CD4-positive, alpha-beta T cell treated with Interleukin-2 at 100 ng/mL for 4 hours (primary cell): ENCODE measurements at places on chromosomes 11 and 22.

DNA sequence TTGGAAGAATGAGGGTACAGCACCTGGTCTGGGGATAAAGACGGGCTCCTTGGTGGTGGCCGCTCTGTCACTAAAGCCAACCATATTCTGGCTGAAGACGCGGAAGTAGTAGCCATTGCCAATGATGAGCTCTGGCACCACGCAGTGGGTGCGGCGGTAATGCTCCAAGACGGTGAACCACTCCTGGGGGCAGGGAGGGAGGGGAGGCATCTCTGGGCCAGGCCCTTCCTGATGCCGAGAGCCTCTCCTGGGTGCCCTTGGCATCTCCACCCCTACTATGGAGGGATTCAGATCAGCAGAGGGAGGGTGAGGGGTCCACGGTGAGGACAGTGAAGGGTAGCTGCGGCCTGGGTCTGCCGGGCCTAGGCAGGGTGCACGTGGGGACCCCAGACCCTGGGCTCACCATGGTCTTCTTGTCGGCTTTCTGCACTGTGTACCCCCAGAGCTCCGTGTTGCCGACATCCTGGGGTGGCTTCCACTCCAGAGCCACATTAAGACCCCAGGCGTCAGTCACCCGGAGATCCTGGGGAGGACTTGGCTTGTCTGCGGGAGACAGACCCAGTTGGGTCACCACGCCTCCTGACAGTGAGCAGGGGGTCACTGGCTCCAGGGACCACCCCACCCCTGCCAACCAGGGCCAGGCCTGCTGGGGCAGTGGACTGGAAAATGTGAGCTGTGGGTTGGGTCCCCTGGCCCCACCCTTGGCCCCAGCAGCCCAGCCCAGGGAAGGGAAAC lies 19.5 kb downstream of the MYBPC3 start:
- DNase-seq, result no peak

DNA sequence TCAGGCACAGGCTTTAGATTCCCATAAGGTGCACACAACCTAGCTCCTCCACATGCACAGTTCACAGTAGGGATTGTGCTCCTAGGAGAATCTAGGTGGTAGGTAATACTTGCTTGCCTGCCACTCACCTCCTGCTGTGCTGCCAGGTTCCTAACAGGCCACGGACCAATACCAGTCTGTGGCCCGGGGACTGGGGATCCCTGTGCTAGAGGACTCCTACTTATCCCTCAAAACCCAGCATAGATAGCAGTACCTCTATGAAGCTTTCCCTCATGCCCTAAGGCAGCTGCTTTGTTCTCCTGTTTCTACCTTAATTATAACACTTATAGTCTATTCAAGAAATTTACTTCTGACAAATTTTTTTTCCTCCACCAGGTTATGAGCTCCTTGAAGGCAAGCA lies 36.7 kb downstream of the ARHGAP20 start:
- no peak for DNase-seq

DNA sequence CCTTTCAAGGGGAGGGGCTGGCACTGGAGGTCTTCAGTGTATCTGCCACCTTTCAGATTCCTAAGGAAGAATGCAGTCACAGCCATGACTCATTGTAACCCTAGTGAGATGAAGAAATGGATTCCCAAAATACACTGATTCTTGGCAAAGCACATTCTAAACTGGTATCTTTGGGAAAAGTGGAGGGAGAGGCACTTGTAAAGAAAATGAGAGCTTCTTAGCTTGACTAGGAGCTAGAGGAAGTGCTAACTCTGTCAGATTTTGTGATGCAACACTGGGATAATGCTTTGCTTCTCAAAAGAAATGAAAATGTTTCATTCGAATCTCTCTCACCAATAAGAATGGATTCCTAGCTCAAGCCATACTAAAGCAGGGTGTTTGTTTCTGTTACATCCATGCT lies 14.3 kb downstream of the NRIP3 start:
- no peak for DNase-seq

- no peak for DNase-seq
These were observed 36.0 kb upstream of the LDLRAD3 start for GRCh38 chr11:35907648-35908431.

DNA sequence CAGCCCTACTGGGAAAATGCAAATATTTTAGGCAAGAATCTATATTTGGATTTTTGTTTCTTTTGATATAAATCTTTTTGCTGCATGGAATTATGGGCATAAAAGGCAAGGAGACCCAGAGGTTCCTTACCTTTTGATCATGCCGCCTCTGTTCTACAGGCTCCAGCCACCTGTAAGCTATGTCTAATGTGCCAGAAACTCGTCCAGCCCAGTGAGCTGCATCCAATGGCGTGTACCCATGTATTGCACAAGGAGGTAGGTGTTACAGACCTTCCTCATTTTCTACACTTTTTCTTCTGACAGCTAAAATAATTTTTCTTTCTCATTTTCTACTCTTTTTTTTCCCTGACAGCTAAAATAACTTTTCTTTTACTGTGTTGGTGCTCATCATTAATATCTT lies 8.2 kb upstream of the BACE1-AS start:
- DNase-seq, result no peak

- DNase-seq, result no peak
These were observed 675 bp upstream of the OR5AN1 start for GRCh38 chr11:59358020-59358419.

- DNase-seq, result no peak
These were observed 33.2 kb downstream of the C11orf96 start for GRCh38 chr11:43975629-43976028.

DNA sequence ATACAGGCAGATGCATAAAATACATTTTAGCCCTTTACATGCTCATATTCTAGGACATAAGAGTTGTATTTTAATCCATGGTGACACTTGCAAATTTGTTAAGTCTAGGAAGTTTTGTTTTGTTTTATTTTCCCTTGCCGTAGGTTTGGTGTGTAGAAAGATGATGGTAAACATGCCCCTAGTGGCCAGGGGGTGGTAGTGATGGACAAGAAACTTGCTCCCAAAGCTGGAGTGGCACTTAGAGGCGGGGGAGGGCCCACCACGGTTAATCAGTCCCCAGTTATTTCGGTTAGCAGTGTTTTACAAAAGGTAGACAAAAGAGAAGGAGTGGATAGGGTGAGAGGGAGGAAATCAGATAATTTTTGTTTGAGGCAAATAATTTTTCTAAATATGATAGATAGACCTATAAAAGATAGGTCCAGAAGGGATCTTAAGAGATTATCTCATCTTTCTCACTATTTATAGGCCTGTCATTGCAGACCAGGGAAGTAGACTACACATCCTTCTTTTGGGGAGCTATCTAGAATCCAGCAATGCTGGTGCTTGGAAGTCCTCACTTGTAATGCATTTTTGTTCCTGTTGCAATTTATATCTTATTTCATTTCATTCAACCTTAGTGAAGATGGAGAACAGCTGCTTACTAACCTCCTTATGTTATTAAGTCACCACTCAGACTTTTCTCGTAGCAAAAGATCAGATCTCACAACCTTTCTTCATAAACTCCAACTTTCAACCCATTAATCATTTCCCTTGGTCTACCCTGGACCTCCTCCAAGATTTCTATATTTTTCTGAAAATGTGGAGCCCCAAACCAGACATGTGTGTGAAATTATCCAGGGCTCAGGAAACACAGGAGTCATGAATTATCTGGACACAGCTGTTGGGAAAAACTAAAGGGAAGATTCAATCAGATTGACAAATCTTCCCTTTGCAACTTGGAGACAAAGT lies 5.9 kb upstream of the BDNF start:
- DNase-seq, result no peak

GRCh38 chr11:30451167-30451566 lies 128.3 kb downstream of the ARL14EP start:
- DNase-seq, result no peak

DNA sequence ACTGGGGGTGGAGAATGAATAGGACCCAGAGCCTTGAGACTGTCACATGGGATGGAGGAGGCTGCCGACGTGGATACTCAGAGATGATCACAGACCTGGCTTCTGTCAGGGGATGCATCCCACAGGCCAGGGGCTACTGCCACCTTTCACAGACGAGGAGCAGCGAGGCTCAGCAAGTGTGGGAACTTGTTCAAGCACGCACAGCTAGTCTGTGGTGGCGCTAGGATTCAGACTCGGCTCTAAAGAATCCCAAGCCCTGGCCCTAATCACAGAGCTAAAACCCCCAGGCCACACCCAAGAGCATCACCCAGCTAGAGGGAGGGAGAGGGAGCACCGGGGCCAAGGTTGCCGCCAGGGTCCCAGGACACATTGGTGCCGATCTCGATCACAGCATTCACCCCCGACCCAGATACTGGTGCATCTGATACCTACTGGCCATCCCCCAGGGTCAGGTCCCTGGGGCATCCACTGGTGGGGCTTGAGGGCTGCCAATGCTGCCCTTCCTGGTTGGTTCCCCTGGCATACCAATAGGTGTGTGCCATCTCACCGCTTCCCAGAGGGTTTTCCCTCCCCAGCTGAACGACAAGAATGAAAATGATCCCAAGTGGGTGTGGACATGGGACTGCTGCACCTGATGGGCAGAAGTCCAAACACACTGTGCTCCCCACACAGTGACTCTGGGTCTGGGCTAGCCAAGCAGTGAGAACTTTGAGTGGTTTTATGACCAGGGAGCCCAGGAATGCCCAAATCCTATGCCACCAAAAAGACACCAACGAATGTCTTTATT lies 6.2 kb downstream of the CHST1 start:
- DNase-seq, result no peak

DNA sequence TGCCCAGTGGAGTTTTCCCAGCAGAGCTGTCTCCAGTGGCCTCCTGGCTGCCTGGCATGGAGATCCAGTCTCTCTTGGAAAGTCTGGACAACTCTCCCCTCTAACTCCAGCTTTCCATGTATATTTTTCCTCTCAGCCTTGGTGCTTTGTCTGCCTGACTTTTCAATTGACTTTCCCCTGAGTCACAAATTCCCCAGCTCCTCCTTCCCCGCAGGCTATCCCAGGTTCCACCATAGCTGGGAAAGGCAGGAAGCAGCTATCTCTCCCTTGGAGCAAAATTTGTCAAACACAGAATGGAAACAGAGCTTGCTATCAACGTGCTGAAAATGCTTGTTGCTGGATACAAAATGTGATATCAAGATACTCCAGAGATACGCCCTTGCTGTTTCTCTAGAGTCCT lies 384.8 kb downstream of the TMEM135 start:
- DNase-seq, result no peak

- DNase-seq, result no peak
These were observed 2.5 kb upstream of the SMARCB1 start for GRCh38 chr22:23784215-23784732.

DNA sequence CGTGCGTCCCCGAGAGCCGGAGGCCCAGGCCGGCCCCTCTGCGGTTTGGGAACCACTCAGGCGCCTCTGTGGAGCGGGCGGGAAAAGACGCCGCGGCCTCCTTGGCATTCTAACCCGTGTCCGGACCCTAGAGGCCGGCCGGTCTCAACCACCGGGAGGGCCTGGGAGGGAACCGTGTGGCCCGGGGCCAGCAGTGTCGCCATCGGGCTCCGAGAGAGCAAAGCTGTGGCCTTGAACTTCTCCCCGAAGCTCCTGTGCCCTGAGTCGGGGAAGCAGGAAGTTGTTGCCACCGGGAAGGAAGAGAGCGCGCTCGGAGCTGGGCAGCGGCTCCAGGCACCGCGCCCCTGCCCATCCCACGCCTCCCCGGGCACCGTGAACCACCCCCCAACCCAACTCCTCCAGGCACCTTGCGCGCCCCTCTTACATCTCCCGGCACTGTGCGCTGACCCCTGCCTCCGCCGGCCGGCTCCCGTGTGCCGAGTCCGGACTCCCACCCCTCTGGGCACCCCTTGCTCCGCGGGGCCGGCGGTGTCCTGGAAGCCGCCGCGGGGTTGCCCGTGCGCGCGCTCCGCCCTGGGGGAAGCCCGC lies 80.0 kb upstream of the PPARA start:
- DNase-seq, result no peak

- no peak for DNase-seq
These were observed 191.6 kb upstream of the PGR start for GRCh38 chr11:101321222-101321621.

DNA sequence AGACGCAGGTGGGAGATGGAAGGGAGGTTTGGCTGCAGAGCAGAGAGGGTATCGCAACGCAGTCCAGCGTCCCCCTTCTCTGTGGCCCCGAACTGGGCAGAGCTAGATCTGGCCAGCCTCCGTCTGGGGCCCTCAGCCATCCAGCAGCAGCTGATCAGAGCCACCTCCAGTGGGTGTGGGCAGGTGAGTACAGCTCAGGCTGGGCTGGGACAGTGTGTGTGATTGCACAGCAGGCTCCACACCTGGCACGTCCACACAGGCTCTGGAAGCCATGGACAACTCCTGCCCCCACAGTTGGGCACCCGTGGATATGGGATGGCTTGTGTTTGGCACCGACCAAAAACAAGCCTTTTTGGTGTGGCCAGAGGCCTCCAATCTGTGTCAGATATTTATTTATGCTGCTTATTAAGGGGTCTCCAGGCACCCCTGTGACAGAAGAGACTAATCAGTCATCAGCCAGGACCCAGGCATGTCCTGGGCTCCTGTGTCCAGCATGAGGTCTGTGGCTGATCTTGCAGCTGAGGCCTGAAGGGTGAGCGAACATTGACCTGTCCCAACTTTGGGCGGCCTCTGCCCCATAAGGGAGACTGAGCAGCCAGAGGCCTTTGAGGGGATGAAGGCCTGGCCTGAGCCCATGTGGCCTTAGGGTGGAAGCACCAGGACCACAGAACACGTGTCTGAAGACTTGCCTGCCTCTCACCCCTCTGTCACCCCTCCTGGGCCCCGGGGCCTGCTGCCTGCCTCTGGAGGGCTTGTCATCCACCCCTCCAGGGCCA lies 18.6 kb downstream of the POLR3H start:
- DNase-seq, result no peak

GRCh38 chr11:2539371-2540222 lies 94.8 kb downstream of the KCNQ1 start:
- no peak for DNase-seq

GRCh38 chr11:5288906-5289550 lies 12.7 kb downstream of the OR51B4 start:
- no peak for DNase-seq

DNA sequence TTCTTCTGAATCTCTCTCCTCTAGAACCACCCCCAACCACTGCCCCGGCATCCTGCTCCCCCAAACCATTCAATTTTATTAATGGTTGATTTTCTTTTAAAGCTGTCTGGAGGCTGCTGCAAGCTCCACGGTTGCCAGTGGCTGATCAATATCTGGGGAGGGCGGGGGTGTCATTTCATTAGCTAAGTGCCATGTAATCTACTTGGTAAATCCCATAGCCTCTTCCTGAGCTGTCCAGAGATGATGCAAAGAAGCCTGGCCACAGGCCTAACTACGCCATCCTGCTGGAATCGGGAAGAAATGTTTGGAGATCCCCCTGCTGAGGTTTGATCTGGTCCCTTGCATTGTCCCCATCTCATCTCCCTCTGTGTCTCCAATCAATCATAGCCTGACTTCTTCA lies 440.1 kb downstream of the MIAT start:
- no peak for DNase-seq

DNA sequence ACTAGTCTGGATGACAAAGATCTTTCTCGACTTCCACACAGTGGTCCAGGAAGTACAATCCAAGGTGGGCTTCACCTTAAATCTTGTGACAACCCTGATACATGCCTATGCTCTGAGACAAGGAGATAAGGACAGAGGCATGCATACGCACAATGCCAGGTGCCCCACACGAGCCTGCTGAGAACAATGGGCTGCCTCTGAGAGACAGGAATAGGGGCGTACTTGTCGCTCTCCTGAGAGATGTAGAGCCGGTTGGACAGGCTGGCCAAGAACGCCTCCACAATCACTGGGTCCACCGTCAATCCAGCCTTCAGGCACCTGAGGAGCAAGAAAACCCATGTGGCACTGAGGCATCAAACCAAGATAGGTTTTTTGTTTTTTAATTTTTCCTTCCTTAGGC lies 25.5 kb downstream of the SERPIND1 start:
- DNase-seq, result no peak
